ENCODE measurements at places on chromosomes 1 and 21.

DNA sequence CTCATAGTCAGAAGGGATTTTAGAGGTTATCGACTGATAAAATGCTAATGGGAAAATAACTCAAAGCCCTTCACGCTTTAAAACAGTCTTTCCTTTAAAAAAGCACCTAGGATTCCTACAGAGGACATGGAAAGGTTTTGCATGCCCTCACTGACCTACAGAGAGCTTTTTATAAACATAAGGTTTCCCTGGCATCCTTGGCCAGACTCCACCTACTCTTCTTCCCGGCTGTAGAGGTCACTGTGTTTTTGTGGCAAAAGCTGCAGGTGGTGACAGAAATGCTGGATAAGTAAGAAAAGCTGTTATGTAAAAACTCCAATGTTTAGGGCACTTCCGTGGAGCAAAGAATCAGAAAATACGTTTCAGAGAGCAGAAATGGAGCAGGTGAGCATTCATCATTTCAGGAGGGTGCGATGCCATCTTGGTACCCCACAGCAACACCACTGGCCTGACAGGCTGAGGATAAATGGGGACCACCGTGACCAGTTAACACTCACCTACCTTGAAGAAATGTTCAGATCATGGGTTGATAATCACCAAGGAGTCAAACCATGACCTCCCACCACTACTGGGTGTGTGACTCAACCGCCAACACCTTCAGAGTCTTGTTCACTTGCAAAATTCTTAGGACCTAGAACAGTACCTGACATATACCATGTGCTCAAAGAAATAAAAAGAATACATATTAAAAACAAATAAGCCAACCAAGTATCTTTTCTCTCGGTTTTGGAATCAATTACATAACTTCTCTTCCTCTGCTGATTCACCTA lies 46.6 kb downstream of the SSBP3 start:
- no peak for DNase-seq

DNA sequence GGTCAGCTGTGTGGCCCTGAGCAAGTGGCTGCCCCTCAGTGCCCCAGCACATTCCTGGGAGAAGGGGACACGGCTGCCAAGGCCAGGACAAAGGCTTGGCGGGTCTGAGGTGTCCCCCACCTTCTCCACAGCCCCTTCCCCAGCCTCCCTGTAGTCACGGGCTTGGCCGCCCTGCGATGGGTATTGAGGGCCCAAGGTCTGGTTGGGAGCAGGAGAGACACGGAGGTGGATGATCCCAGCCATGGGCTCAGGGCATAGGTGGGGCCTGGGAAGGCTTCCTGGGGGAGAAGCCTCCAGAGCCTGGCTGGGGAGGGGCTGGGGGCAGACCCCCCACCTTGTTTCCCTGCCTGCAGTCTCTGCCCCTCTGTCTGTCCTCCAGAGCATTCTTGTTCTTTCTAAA lies 27.0 kb downstream of the TTC39A start:
- DNase-seq: no peak

DNA sequence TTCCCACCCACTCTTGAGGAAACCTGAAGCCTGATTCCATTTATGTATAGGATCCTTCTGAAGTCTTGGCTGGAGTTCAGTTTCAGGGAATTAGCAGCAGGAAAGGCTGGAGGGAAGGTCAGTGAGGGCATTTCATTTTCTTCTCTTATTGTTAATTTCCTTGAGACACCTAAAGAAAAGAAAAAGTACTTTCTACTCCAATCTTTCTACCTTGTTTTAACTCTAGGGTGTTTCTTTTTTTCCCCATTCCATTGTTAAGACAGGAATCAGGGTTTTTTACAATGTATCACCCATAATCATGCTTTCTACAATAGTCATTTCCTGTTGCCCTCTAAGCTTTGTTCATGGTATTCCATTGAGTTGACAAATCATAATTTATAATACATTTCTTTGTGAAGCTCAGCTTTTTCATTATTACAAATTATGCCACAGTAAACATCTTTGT lies 27.4 kb downstream of the SNRPE start:
- DNase-seq: no peak

DNA sequence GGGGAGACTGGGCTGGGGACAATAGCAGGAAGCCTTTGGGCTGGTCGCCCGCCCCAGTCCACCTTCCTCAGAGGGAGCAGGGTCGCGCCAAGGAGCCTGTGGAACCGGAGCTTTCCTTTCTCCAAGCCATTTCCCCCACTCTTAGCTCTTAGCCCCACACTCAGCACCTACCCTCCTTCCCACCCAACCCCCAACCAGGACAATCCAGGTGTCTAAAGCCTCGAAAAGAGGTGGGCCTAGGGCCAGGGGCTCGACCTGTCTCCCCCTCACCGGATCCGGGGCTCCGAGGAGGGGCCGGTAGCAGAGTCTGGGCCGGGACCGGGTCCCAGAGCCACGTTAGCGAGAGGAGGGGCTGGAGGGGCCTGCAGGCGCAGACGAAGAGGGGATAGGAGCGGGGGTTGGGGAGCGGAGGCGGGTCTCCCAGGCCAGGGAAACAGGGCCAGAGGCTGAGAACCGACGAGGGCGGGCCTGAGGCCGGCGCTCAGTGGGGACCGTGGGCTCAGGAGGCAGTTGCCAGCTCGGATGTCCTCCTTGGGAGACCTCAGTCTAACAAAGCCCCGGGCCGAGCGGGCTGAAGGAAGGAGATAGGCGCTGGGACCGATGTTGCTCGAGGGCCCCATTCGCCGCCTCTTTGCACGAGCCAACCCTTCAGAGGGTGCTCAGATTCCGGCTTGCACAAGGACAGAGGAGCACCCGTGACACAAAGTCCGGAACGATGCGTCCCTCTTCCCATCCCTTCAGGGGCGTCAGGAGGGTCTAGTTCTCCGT lies 943 bp downstream of the SEMA6C start:
- no peak for DNase-seq

GRCh38 chr1:153608742-153609584 lies 4.0 kb downstream of the S100A16 start:
- no peak for DNase-seq

DNA sequence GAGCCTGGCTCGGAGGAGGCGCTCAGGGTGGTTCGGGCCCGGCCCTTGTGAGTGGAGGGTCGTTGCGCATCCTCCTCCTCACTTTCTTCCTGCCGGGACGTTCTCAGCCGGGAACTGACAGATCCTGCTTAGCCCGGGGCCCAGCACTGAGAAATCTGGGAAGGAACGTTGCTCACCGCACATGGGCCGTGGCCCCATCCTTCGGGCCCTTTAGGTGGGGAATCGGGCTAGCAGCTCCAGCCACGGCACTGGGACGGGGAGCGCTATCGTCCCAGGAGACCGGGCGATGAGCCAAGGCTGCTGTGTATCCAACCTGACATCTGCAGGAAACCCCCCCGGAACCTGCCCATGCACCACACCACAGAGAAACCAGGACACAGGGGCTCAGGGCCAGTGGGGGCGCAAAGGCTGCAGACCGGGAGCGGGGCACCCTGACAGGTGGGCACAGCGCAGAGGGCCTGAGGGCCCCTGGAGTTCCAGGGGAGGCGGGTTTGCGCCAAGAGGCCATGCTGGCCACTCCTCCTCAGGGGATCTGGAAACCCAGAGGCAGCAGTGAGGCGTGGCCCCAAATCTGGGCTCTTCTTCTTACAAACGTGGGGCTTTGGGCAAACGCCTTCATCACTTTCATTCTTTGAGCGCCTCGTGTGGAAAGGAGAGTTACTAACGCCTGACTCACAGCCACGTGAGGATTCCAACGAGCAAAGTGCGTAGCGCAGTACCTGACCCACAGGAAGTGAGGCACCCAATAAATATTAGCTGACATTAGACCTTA lies at the start of gene SH2D5:
TSS of gene SH2D5 (minus strand) at position 116 of the 772 bp plus-strand sequence. CDS start 4,659 bp downstream, outside the sequence.
- peak; percentile 84 for DNase-seq

DNA sequence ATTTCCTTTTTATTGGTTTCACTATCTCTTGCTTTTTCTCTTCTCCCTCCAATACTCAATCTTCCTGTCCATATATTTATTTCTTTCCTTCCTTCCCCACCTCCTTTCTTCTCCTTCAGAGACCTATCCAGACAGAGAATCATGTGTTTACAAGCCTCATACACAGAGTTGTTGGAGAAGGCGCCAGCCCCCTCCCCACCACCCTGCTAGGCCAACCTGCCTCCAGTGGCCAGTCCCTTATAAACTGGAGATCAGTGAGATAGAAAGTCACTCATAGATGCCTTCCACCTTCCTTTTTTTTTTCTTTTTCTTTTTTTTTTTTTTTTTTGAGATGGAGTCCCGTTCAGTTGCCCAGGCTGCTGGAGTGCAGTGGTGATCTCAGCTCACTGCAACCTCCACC lies 53.3 kb downstream of the CD247 start:
- DNase-seq: no peak

DNA sequence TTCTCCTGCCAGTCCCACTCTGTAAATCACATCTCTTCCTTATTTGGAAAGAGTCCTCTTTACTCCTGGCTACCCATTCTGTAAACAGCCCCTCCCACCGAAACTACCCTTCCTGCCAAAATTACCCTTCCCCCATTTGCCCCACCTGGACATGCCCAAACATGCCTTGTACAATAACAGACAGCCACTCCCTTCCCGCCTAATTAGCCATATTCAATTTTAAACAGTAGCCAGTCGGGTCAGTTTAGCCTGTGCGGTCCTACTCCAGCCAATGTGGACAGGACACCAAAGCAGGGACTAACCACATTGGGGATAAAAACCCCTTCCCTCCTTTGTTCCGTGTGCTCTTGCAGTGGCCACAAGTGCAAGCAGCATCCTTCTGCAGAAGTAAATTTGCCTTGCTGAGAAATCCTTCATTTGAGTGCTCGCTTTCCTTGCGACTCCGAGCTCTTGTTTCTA lies 56.3 kb upstream of the MAP10 start:
- DNase-seq: no peak

DNA sequence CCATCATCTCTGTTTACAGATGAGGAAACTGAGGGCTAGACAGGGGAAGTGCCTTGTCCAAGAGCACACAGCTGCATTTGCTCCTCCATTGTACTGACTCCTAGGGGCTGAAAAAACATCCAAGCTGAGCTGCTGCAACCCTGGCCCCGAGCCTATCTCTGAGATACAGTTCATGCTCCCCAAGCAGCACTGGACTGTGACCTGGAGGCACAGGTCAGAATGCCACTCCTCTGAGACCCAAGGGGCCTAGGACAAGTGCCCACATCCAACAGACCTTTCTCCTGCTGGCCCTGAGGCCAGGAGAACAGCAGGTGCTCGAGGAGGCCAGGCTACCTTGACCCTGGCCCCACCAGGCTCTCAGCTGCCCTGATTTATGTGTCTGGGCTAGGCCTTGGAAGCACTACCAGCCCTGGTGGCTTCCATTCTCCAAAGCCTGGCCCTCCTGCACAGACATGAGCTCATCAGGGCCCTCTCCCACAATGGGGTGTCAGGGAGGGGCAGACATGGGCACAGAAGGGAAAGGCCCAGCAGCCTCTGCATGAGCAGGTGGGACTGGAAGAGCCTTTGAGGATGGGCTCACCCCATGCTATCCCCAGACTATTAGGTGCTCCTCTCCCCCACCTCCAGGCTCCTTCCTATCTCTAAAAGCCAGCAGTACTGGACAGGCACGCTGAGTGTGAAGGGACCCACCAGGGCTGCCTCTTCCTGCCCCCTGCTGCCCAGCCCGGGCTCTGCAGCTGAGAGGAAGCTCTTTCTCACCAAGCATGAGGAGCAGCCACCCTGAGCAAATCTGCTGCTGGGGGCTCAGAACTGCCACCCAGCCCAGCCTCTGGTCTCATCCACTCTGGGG lies 18.8 kb downstream of the ADGRB2 start:
- peak; percentile 79 for DNase-seq

- no peak for DNase-seq
Observed at GRCh38 chr1:193115629-193116227, 6.1 kb upstream of the CDC73 start.

DNA sequence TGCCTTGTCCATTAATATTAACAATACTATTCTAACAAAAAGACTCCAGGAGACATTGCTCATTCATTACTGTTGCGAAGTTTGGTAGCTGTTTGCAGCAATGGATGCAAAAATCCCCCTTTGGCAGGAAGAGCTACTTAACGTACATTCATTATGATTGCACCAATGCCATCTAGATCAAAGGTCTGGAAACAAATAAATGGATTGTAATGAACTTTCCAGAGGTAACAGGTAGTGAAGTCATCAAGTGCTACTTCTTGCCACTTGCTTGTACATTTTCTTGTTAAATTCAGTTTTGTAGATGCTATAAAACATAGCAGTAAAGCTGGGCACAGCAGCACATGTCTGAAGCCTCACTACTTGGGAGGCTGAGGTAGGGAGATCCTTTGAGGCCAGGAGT lies 93.9 kb downstream of the DDAH1 start:
- no peak for DNase-seq
